Psoas muscle (tissue), 8 donors: ENCODE measurements at places on chromosomes 11 and 22. TPM values are rescaled to one million over a fixed set of nuclear protein-coding genes. Genes with fewer than 3 reads are reported as not detected.
A peak's percentile ranks its signal among the peaks of the same experiment; 100 is the strongest.

Gene CLMP
- total RNA-seq: 2.9 TPM

Gene FOLH1
- 0.67 TPM for total RNA-seq

Gene APOBEC3A
- 0.20 TPM for total RNA-seq

DNA sequence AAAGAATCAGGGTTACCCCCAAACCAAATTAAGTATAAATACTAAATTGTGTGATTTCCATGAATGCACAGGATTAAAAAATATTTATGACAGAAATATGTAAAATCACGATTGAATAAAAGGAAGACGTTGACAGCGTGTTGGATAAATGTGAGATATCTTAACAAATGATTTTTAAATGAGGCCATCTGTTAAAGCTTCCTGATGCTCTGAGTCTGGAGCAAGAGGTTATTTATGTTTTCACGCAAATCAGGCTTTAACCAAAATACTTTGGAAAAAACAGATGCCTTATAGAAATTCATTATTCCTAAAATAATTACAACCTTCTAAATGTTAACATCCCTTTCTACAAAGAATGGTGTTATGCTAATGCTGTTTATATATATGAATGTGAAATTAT lies 123.3 kb downstream of the PAX6 start:
- DNase-seq: no peak
- no peak overlapping the region for H3K4me3 ChIP-seq
- no peaks in the 10 kb centered on the region for H3K4me1 ChIP-seq
- H3K27me3 ChIP-seq: no peaks in the 10 kb centered on the region
- H3K36me3 ChIP-seq: no peaks in the 10 kb centered on the region

DNA sequence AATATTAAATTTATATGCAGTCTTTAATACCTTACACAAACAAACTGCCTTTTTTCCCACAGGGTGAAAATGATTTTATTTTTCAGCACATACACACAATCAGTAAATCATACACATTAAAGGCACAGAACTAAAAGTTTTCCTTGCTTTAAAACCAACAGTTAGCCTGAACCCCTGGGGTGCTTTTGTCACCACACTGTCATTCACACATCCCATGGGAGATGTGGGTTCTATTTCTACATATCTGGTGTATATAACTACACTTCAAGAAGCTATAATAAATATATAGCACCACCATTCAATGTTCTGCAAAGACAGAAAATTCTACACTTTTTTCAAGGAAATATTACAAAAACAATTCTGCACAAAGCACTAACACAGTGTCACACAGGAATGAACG lies 197.0 kb downstream of the GUCY1A2 start:
- DNase-seq: no peak
- no peaks in the 10 kb centered on the region for H3K36me3 ChIP-seq
- H3K27me3 ChIP-seq: no peaks in the 10 kb centered on the region
- H3K27ac ChIP-seq: no peak overlapping the region
- no peak overlapping the region for H3K4me3 ChIP-seq

- no peaks in the 10 kb centered on the region for H3K36me3 ChIP-seq
- peak overlapping the region; percentile 48 for H3K4me3 ChIP-seq
- H3K27me3 ChIP-seq: peaks cover 53% of the 10 kb centered on the region
- no peaks in the 10 kb centered on the region for H3K4me1 ChIP-seq
- no peak overlapping the region for H3K27ac ChIP-seq
- DNase-seq: no peak
Observed at GRCh38 chr11:43546561-43547429, 133.7 kb upstream of the HSD17B12 start.

DNA sequence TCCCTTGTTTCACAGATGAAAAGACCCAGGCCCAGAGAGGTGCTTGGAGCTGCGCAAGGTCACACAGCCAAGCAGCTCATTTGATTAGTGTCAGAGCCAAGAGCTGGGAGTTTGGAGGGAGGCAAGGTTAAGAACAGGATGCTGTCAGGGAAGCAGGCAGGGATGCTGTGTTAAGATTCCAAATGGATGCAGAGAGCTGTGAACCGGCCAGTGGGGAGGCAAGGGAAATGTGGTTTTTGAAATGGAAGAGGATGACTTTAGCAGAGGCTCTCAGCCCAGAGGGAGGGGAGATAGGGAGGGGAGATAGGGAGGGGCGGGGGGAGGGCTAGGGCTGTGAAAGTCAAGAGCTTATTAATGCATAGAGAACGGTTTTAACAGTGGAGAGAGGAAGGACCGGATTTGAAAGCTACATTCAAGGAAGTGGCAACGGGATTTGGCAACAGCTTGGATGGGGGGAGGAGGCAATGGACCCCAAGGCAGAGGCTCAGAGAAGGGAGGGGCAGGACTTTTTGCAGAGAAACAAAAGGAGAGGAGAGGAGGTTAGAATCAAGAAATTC lies 13.0 kb downstream of the RTN4RL2 start:
- H3K36me3 ChIP-seq: no peaks in the 10 kb centered on the region
- no peak overlapping the region for H3K27ac ChIP-seq
- H3K4me1 ChIP-seq: no peaks in the 10 kb centered on the region
- no peak for DNase-seq
